ENCODE measurements at places on chromosomes 5 and 9.

- DNase-seq = no peak
Observed at GRCh38 chr9:87063246-87063645, 115.9 kb upstream of the GAS1 start.

DNA sequence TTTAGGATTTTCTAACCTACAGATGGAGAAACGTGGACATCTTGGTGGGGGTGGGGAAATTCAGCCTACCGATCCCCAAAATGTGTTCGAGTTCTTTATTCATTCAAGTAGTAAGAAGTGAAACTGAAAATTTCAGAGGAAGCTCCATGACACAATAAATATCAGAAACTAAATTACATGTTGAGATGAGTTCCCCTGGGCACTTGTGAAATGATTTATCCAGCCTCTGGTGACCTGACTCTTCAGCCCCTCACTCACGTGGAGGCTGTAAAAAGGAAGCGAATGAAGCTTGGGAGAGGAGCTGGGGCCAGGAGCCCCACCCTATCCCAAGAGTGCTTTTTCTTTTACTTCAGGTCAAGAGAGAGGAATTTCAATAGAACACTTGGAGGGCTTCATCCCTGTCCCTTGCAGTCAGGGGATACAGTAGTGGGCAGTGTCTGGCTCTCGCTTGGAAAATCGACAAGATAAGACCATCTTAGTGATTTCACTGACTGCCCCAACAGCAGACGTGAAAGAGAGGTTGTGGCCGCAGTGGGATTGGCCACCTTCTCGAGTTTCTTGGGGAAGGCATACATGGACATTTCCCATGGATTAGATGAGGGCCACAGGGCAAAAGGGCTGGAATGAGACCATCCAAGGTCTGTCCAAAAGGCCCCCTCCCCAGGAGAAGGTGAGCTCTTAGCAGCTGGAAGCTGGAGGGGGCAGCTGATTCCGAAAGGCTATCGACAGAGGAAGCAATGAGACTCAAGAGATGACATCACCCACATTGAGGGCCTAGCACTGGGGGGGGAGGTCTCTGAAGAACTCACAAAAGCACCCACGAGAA is 76.8 kb upstream of the SH3PXD2B start:
- no peak for DNase-seq

GRCh38 chr5:149801307-149801990 is 71.3 kb downstream of the PPARGC1B start:
- DNase-seq = no peak

DNA sequence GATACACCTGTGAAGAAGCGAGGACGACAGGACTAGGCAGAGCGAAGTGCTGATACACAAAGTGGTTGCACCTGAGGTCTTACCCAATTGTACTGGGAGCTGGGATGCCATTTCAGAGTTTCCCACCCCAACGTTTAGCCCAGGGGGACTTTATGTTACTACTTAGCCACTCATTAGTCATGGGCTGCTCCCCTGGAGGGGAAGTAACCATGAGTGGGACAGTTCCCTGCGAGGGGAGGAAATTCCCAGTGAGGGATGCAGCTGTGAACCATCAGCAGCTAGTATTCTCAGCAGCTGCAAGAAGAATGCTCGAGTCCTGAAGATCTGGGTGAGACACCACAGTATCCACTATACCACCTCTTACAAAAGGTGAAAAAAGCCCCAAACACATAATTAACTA is 93.7 kb upstream of the ACTBL2 start:
- no peak for DNase-seq

GRCh38 chr5:126119887-126120442 is 303.2 kb upstream of the GRAMD2B start:
- DNase-seq = no peak

GRCh38 chr5:136484808-136485325 is 119.5 kb upstream of the TRPC7 start:
- DNase-seq = no peak

- no peak for DNase-seq
Observed at GRCh38 chr5:28450997-28451396, 1412.6 kb upstream of the CDH9 start.

- no peak for DNase-seq
Observed at GRCh38 chr9:10928372-10928771, 315.6 kb upstream of the PTPRD start.

GRCh38 chr9:113648586-113648985 is 185.1 kb downstream of the RGS3 start:
- DNase-seq = no peak

DNA sequence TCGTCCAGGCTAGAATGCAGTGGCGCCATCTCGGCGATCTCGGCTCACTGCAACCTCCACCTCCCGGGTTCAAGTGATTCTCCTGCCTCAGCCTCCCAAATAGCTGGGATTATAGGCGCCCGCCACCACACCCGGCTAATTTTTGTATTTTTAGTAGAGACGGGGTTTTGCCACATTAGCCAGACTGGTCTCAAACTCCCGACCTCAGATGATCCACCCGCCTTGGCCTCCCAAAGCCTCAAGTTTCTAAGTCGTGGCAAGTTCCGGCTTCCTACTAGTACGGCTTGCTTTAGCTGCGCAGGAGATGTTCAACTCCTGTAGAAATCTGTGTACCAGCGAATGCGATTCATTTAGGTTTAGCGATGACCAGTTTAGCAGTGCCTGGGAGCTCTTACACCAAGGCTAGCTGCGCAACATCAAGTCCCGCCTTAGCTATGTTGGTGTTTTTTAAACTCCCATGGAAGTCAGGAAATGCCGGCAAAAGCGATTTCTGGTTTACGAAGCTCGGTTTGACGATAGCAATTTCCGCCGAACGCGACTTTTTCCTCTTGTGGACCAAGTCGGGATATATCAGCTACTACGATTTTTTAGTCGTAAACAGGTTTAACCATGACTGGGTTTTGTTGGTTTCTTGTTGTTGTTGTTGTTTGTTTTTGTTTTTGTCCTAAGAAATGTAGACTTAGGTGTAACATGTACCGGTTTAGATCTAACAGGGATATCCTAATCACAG is 46.4 kb downstream of the ANXA2R start:
- no peak for DNase-seq

GRCh38 chr9:27210588-27210987 is 86.4 kb downstream of the EQTN start:
- DNase-seq = no peak

GRCh38 chr9:137214620-137215019 is 7.4 kb downstream of the RNF208 start:
- no peak for DNase-seq

DNA sequence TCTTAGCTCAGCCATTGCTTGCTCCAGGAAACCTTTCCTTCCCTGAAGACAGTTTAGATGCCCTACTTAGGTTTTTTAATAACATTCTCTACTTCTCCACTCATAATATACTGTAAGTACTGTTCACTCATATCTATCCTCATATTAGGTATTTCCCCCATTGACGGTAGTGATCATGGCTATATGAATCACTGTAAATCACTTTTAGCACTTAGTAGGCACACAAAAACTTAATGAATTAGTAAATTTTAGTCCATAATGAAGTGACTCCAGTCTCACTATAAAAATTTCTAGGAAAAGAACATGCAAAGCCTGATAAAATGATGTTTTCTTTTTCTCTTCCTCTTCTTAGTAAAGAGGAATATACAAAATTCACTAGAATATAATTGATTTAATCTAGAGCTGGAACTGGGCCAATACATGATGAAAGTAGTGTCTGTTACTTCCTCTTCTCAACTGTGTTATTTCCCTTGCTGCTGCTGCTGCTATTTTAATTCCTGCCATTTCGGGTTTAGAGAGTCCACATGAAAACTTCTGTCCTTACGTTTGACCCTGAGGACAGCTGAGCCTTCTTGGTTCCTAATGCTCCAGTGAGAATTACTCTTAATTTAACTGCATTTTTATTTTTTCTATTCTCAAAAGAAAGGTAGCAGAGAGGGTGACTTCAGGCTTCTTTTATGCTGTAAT is 73.5 kb downstream of the LNPEP start:
- no peak for DNase-seq

DNA sequence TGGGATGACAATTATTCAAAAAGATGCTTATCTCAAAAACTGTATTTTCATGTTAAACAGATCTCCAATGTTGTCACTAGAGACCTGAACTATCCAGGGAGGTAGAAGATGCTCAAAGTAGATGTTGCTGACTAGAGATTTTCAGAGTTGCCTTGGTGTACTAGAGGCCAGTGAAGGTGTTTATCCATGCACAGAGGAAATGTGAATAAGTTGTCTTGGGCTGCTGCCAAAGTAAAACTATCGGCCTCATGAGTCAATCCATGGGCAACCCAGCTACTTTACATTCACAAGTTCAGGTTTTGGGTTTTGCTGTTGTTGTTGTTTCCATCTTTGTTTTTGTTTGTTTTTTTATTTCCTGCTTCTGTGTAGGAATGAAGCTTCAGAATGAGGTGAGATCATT is 141.1 kb upstream of the RANBP3L start:
- DNase-seq = no peak
